ENCODE measurements at places on chromosomes 11 and 22. TPM values are rescaled to one million over a fixed set of nuclear protein-coding genes. Genes with fewer than 3 reads are reported as not detected.

DNA sequence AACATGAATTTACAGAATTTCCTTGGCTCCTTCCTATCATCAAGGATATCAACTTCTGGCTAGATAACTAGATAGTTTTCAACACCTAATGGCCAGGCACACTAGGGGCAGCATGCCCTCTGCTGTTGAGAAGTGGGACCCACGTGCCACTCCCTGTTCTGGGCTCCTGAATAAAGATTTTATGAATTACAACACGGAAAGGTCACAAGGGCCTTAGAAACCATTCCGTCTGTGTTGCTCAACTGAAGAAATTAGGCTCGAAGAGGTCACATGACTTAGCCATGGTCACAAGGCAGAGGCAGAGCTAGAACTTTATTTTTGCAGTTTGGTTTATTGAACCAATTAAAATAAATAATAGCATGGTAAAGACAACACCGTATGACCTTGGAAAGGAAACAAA is 36.0 kb downstream of the PRCP start:
- no peaks in the 10 kb centered on the region for H3K36me3 ChIP-seq
- DNase-seq, result peak; percentile 42
- no peaks in the 10 kb centered on the region for H3K27me3 ChIP-seq
- H3K27ac ChIP-seq, result no peak overlapping the region

GRCh38 chr11:36131721-36132397 is 157.4 kb downstream of the COMMD9 start:
- no peak overlapping the region for H3K27ac ChIP-seq
- no peaks in the 10 kb centered on the region for H3K27me3 ChIP-seq
- no peaks in the 10 kb centered on the region for H3K36me3 ChIP-seq
- no peak overlapping the region for H3K4me3 ChIP-seq

MS4A2 gene
- not detected for total RNA-seq

FIBIN gene
- total RNA-seq, result 4.9 TPM

GRCh38 chr11:6474413-6474792 is 662 bp upstream of the TRIM3 start:
- no peaks in the 10 kb centered on the region for H3K27me3 ChIP-seq
- DNase-seq, result no peak
- no peaks in the 10 kb centered on the region for H3K36me3 ChIP-seq
- H3K4me1 ChIP-seq, result peaks cover 4% of the 10 kb centered on the region

- no peak overlapping the region for H3K4me3 ChIP-seq
- H3K27me3 ChIP-seq, result no peaks in the 10 kb centered on the region
- no peak overlapping the region for H3K27ac ChIP-seq
- no peak for DNase-seq
Observed at GRCh38 chr22:28132466-28132865, 213.4 kb upstream of the PITPNB start.
